ENCODE measurements at places on chromosomes 11 and 22.

DNA sequence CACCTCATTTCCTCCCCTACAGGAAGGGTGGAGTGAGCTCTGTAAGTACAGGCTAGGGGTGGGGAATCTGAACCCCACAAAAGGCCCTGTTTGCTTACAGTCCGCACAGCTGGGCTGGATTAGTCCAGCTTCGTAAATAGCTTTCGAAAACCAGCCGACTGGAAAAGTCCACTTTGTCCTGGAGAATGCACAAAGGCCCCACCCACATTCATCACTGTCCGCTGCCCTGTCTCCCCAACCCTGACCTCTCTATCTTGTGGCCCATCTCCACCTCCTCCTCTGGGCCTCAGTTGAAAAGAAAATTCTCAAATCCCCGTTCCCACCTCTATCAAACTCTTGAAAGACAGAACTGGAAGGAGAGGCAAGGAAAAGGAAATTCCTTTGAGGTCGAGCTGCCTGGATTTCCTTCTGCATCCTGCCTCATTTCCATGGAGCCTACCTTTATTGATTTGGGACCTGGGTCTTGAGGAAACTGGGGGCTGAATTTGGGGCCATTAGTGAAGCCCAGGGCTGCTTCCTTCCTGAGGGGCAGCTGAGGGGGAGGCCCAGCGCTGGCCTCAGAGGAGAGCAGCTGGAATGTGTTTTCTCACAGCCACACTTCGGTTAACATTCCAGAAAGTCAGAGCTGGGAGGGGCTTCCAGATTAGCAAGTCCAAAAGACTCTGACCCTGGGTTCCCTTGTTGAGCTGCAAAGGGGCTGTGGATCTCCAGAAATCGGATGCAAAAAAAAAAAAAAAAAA lies 147.6 kb downstream of the FBXO7 start:
- DNase-seq: no peak

- DNase-seq: no peak
Measured at GRCh38 chr11:44873537-44873936, 77.1 kb downstream of the TP53I11 start.

DNA sequence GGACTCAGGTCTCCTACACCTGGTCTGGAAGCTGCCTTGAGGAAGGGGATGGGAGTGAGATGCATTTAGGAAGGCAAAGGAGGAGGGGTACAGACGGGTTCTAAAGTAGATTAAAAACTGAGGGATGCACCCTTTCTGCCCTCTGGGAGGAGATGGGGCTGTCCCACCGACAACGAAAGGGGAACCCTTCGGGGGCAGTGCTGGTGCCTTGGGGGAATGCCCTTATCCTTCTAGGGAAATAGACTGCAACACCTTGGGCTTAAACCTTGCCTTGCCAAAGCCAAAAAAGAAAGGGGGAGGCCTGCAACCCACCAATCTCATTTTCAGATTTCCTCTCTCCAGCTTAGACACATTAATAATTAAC lies 89.8 kb downstream of the PLEKHA7 start:
- DNase-seq: no peak

- DNase-seq: no peak
Measured at GRCh38 chr11:18768472-18768901, 23.1 kb downstream of the PTPN5 start.

GRCh38 chr11:68440224-68440623 lies 20.3 kb upstream of the PPP6R3 start:
- no peak for DNase-seq

- no peak for DNase-seq
Measured at GRCh38 chr22:50560034-50560433, 2.7 kb downstream of the SYCE3 start.

DNA sequence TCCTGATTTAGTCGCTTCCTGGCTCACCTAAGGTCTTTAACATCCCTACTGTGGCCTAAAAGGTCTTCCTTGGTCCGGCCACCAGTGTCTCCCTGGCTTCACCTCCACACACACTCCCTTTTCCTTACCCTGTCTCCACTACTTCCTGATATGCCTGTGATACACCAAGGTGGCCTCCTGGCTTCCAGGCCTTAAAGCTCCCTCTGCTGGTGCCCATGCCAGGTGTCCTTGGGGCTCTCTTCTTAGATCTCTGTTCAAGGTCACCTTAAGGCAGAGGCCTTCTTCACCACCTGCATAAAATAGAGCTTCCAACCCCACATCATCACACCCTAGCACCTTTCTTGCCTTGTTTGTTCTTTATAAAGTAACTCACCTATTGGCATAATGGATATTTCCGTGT lies 787.7 kb downstream of the NTM start:
- peak; percentile 57 for DNase-seq

GRCh38 chr11:62105667-62106191 lies 18.1 kb upstream of the INCENP start:
- no peak for DNase-seq

DNA sequence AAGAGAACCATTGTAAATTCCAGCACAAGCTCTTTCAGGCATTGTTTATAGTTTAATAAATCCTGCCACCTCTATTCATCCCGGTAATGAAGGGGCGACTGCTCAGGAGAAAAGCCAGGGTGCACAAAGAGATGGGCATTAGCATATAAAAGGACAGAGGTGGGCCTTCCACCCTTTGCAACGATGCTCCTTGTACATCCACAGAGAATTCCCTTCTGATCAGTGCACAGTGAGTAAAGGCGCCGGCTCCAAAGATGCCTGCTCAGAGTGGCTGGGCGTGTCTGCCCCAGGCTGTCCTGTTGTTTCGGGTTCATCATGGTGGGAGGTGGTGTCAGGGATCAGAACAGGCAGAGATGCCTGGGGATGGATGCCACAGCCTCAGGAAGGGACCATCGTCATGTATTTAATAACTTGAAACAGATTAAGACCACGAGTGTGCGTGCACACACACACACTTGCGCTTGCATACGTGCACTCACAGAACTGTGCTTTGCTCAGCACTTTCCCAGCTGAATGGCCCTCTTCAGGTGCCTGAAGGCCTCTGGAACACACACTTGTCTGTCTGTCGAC lies 305.0 kb downstream of the TBC1D22A start:
- DNase-seq: no peak

DNA sequence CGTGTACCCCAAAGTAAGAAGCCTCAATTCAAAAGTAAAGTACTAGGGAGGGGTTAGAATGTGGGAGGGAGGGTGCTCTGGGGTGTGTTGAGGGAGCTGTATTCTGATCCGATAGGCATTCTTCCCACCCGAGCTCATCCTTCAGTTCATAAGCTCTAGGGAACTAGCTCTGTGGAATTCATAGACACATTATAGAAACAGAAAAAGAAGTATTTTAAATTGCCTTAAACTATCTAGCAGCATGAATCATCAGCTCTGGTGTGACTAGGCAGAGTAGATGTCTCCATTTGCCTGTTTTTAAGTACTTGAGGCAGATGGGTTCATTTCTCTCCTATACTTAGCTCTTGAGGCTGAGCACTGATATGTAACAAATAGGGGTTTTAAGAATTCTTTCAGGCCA lies 7.3 kb upstream of the SGSM3 start:
- DNase-seq: no peak

DNA sequence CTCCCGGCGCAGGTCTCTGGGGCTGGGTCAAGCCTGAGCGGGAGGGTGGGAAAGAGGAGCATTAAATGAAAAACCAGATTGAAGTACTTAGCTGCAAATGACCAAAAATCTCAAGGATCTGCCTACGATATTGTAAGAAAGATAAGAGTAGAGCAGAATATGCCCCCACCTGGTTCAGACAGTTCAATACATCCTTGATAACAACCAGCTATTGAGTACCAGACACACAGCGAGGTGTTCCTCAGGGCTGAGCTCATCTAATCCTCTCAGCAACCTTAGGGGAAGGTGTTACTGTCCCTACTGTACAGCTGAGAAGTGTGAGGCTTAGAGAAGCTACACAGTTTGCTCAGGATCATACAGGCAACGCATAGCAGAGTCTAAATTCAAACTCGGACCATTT lies 27.4 kb upstream of the HMGXB4 start:
- peak; percentile 11 for DNase-seq

- no peak for DNase-seq
Measured at GRCh38 chr22:50363166-50363802, 20.2 kb downstream of the PPP6R2 start.

DNA sequence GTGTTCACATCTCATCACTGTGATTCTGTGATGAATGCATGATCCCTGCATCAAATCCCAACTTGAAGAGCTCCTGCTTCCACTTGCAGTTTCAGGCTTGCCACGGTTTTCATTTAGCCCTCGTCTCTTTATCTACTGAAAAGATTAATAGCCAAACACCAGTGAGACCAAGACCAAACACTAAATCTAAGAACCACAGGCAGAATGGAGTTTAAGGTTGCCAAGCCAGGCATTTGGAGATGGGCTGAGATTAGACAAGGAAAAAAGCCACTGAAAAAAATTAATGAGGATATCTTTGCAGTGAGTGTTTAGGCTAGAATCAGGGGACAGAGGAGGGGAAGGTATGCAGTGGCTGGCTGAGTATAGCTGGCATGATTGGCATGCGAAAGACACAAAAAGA lies 227.2 kb upstream of the BLID start:
- DNase-seq: no peak

DNA sequence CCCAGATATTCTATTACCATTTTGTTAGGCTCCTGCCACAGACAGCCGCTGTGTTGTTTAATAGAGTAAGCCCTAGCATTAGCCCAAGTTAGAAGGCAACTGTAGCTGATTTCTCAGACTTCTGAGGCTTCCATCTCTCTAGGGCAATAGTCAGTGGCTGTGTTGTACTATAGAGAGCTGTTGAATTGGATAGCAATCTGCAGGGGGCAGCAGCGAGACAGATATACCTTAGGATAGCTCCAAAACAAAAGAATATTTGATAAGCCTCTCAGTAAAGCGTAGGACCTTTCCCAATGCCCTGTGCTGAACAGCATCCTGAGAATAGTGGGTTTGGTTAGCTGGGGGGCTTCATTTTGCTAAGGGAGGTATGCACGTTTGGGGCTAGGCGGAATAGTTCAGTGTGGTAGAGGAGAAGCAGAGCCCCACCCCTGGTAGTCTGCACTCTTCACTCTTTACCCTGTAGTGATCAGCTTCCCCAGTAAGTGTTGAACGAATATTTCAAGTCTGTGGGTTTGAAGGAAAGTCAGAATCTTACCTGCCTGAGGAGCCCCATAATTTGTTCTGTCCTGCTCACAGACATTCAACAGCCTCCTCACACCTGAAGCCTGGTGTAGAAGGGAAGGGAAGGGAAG lies 515.1 kb downstream of the INSC start:
- no peak for DNase-seq

DNA sequence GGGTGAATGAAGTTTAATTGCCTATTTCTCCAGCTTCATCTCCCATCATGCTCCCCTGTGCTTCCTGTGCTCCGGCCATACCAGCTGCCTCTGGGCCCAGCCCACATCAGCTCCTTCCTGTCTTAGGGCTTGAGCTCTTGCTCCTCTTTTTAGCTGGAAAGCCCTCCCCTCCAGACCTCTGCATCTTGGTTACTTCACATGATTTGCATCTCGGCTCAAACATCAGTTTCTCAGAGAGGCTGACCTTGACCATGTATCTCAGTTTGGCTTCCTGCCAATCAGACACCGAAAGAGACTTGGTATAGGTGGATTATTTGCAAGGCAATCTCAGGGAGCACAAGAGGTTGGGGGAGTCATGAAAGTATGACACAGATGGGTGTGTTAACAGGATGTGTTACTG lies 73.2 kb upstream of the TIMP3 start:
- DNase-seq: no peak

DNA sequence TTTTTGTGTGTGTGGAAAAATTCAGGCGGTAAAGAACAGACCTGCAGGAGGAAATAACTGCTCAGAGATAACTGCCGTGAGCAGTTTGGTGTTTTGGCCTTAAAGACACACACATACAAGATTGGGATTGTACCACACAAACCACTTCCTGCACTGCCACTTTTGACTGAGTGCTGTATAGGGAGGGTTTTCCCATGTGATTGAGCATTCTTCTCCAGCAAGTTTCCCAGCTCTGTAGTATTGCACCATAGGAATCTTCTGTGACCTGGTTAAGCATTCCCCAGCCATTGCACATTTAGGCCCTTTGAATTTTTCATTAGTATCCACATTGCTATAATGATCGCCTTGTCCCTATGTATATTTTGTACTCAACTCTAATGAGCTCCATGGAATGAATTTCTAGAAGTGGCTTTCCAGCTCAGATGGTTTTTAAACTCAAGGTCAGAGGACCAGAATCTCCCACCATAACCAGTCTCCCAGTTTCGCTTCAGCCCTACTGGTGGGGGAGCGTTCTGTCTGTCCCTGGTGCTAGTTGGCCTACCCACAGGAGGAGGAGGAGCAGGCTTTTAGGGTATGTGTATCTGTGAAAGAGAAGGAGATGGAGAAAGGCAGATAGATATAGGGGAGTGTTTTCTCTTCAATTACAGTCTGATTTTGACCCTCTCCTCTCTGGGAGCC lies 9.3 kb downstream of the CD82 start:
- peak; percentile 93 for DNase-seq

DNA sequence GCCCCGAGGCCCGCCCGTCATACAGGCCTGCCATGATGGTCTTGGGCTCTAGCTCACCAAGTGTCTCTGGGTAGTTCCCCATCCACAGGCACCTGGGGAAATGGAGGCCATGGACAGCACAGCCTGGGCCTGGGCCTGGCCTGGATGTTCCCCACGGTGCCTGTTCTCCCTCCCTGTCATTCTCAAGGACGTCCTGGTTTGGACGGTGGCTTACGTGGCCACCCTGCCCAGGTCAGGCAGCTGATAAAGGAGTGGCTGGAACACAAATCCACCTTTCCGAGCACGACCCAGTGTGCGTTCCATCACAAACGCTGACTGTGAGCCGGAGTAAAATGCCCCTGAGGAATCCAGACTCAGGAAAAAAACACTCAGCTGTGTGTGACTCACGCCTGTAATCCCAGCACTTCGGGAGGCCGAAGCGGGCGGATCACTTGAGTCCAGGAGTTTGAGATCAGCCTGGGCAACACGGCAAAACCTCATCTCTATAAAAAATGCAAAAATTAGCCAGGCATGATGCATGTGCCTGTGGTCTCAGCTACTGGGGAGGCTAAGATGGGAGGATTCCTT lies 41.2 kb upstream of the TESMIN start:
- DNase-seq: peak; percentile 50

DNA sequence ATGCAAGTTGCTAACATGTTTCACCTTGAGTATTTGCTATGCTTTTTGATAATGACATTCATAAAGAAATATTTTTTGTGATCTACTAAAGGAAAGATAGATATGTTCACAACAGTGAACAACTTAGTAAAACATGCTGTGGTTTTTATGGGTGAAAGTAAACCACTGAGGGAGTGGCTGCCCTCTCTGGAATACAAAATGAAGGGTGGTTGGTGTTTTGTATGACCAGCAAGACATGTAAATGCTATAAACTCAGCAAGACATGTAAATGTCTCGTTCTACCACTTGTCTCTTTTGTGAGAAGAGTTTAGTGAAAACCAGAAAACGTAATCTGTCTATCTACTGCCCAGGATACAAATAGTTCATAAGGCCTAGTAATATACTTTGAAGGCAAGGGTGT lies 7.6 kb upstream of the AMPD3 start:
- DNase-seq: no peak

DNA sequence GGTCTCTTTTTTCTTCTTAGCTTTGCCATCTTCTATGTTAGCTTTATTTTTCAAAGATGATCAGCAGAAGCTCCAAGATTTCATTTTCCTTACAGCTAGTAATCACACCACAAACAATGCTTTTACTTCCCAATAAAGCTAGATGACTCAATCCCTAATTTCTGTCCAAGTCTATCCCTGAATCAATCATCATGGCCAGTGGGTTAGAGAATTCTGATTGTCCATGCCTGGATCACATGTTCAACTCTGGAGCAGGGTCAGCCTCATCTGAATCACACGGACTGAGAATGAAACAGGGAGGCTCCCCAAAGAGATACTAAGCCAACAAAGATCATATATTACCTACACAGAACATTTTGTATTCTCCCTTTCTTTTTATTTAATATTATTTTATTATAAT lies 79.6 kb downstream of the BBOX1 start:
- no peak for DNase-seq

Measured in HT1080 (cell line).